ENCODE measurements at places on chromosomes 12 and 14.

- DNase-seq, result no peak
Observed at GRCh38 chr12:132593521-132593920, 16.9 kb downstream of the LRCOL1 start.

DNA sequence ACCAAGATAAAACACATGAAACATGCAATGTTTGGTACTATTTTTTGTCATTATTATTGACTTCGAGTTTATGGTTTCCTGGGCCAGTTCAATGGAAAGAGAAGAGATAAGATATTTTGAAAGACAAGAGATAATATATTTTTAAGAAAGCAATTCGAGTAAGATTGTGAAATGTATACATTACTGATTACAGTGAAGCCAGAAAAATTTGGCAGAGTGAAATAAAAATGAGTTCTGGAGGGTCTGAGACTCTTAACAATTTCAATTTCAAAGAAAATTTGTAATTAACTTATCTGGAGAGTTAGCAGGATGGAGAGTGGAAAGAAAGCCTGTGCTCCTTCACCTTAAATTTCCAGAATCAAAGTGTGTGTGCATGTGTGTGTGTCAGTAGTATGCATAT, 17.3 kb downstream of the CCER1 start:
- no peak for DNase-seq

GRCh38 chr12:57753756-57754337, 1.1 kb upstream of the MARCHF9 start:
- DNase-seq, result no peak

- no peak for DNase-seq
Observed at GRCh38 chr12:120692524-120693033, 5.6 kb downstream of the MLEC start.

GRCh38 chr12:24530689-24531088, 418.2 kb downstream of the BCAT1 start:
- no peak for DNase-seq

- DNase-seq, result no peak
Observed at GRCh38 chr14:31556191-31556590, 5.0 kb upstream of the NUBPL start.

GRCh38 chr14:101179691-101180211, 276.2 kb upstream of the RTL1 start:
- DNase-seq, result no peak

DNA sequence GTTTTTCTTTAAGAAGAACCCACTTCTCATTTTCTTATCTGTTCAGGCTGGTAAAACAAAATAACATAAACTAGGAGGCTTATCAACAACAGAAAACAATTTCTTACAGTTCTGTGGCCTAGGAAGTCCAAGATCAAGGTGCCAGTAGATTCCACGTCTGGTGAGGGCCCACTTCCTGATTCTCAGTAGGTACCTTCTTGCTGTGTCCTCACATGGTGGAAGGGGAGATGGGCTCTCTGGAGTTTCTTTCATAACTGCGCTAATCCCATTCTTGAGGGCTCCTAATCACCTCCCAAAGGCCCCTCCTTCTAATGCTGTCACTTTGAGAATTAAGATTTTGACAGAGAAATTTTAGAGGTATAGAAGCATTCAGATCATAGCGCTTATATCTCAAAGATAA, 33.4 kb downstream of the TXNRD1 start:
- DNase-seq, result no peak

- no peak for DNase-seq
Observed at GRCh38 chr12:81369175-81369574, 291.3 kb downstream of the ACSS3 start.

GRCh38 chr12:30732954-30733637, 21.7 kb downstream of the CAPRIN2 start:
- no peak for DNase-seq

DNA sequence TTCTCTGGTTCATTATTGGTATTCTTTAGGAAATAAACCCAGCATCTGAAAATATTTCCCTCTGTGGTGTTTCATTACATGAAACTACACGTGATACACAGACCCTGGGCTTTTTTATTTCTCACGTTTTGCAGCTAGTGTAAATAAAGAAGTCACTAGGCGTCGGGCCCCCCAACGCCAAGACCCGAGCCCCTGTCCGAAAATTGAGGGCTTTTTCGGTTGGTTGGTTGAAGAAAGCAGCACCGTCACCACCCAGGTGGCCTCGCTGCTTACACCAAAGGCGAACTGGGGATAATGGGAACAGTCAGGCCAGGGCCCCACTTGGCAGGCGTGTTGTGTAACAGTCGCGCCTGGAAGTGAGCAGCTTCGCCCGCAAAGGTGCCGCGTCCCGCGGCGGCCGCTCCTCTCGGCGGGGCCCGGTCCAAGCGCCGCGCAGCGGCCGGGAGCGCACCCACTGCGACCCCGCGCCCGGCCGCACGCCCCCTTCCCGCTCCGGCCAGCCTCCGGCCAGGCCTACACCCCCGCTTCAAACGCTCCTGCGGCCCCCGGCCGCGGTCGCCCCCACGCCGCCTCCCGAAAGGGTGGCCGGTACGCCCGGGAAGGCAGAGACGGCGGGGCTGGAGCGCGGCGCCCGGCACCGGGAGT, 1.2 kb downstream of the DUSP16 start:
- DNase-seq, result peak; percentile 56

GRCh38 chr14:39272918-39273317, 39.2 kb downstream of the MIA2 start:
- no peak for DNase-seq

GRCh38 chr14:63480599-63480998, 62.6 kb downstream of the PPP2R5E start:
- no peak for DNase-seq

- no peak for DNase-seq
Observed at GRCh38 chr14:96598332-96598928, 96.2 kb downstream of the PAPOLA start.

DNA sequence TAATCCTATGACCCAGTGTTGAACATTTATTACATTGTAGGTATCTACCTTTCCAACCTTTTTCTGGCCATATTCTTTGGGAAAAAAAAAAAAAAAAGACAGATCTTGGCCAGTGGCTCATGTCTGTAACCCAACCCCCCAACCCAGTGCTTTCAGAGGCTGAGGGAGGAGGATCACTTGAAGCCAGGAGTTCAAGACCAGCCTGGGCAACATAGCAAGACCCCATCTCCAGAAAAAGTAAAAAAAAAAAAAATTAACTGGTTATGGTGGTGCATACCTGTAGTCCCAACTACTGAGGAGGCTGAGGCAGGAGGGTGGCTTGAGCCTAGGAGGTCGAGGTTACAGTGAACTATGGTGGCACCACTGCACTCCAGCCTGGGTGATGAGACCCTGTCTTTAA, 58.1 kb downstream of the ACACB start:
- DNase-seq, result no peak

GRCh38 chr14:105071326-105071725, 6.1 kb upstream of the GPR132 start:
- DNase-seq, result no peak

- no peak for DNase-seq
Observed at GRCh38 chr12:124240493-124240892, 54.4 kb upstream of the RFLNA start.

DNA sequence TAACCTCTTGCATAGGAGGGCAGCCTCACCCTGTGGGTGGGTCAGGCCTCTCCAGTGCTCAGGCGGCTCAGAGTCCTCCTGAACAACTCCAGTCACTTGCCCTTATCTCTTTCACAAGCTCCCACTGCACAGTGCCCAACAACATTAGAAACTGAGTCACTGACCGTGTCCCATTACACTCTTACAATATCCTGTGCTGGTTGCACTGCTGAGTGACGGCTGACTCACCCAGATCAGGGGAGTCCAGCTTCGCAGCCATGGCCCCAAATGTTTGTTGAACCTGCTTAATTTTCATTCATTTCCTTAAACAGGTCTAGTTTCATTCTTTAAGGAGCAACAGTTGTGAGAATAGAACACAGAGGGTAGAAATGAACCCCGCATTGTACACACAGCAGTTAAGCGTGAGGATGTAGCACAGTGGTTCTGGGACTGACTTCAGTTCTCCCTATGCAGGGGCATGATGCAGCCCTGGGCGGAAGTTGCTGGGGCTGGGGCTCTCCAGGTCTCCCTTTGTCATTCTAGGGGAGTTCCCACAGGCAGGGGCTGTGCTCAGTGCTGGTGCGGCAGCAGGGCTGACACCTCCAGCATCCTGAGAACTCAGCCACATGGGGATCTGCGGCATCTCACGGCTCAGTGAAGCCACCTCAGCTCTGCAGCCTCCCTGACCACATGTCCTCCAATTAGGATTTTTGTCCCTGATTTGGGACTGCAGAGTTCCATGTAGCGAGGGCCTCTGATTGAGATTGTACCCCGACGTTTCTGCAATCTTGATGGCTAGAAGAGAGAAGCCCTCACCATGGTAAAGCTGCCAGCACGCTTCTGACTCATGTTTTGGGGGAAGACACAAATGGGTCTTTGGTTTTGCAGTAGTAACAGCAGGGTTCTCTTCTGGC, 16.1 kb downstream of the GPR68 start:
- DNase-seq, result peak; percentile 73

DNA sequence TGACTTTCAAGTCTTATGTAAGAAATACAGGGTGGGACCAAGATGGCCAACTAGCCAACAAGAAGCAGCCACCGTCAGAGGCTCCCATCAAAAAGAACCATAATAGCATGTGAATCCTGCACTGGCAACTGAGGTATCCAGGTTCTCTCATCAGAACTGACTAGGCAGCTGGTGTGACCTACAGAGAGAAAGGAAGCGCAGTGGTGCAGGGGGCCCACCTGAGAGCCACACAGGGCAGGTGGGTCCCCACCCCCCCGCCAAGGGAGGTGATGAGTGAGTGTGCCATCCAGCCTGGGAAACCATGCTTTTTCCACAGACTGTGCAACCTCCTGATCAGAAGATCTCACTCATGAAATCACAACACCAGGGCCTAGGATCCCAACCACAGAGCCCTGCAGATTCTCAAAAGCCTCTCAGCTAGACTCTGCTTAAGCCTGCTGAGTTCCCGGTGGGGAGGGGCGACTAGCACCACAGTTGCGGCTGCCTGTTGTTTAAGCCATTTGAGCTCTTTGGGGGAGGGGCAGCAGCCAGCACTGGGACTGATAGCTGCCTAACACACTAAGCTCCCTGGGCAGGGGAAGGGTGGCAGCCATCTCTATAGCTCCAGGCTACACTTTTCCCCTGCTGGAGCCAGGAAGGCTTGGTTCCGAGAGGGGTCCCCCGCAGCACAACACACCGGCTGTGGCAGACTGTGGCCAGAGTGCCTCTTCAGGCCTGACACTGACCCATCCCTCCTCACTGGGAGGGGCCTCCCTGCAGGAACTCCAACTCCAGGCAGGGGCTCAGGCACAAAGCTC, 75.3 kb downstream of the GARIN6 start:
- DNase-seq, result no peak

- DNase-seq, result no peak
Observed at GRCh38 chr14:52641745-52642144, 53.6 kb downstream of the ERO1A start.

- DNase-seq, result no peak
Observed at GRCh38 chr12:44029194-44029593, 193.3 kb downstream of the TMEM117 start.

- no peak for DNase-seq
Observed at GRCh38 chr12:77625441-77625840, 205.3 kb upstream of the NAV3 start.

GRCh38 chr12:116528498-116528897, 30.7 kb upstream of the MAP1LC3B2 start:
- DNase-seq, result no peak

DNA sequence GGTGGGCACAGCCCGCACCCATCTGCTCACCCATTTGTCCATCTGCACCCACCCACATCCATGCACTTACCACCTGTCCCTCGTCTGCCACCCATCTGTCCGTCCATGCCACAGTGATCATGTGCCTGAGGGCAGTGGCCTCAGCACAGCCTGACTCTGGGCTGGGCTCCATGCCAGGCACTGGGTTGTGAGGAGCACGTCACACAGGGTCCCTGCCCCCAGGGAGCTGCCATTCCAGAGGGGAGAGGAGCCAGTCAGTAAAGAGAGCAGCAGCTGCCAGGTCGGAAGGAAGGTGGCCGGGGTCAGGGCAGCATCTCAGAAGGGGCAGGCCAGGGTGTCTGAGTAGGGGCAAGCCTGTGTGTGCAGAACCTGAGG, 43.6 kb downstream of the FBRSL1 start:
- no peak for DNase-seq

DNA sequence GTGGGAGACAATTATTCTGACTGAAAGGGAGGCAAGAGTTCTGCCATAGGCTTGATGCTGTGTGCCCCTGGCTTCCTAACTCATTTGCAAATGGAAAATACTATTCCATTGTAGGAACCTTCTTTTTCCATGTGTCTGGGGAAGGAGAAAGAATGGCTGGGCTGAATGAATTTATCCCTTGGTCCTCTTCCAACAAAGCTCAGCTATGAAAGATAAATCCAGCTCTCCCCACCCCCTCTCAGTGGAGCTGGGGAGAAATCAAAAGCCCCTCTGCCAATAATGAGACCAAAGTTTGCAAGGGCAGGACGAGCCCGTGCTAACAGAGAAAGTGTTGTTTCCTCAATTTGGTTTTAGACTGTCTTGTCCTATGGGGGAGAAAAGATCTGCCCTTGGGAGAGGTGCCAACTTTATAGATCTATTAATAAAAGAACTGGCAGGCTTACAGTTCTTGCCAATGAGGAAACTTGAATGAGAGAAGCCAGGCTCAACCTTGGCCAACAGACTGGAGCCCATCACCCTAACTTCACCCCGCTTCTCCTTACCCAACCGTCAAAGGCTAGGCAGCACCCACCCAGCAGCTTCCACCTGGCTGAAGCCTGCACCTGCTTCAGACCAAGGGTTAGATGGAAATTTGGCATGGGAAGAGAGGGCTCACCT, 8.9 kb upstream of the TCL1B start:
- no peak for DNase-seq

- DNase-seq, result no peak
Observed at GRCh38 chr12:131340616-131341210, 370.2 kb upstream of the SFSWAP start.

- no peak for DNase-seq
Observed at GRCh38 chr14:52792097-52792415, 649 bp upstream of the GNPNAT1 start.

GRCh38 chr12:62848418-62848817, 86.5 kb downstream of the PPM1H start:
- no peak for DNase-seq

DNA sequence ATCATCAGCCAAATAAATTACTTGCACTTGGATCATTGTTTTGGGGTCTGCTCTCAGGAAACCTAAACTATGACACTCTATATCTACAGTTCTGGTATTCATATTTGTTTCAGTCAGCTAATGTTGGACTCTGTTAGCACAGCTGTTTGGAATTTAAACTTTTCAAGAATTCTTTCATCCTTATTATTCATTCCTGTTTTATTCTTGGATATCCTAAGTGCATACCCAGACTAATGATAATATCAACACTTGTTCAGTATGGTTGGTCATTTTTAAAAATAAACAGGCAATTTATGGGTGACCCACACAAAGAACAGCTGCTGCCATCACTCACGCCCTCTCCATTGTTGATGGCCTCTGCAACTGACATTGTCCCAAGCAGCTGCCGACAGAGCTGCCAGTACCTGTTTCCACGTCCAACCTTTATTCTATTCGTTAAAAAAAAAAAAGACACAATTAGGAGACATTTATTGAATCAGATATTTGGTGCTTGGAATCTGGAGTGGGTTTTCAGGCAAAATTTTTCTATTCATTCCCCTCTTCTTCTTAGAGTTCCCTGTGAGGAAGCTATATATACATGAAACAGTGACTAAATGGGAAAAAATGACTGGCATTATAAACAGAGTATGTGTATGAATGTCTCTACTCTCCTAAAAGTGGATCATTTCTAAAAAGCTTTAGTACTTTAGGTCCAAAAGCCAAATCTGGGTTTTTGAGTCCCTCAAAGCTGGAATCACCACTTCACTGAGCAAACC, 252.1 kb upstream of the NAV3 start:
- no peak for DNase-seq

GRCh38 chr14:89205137-89205740, 211.8 kb downstream of the FOXN3 start:
- DNase-seq, result no peak
